Breast epithelium (tissue), 4 donors: ENCODE measurements at places on chromosomes 2 and 18.

DNA sequence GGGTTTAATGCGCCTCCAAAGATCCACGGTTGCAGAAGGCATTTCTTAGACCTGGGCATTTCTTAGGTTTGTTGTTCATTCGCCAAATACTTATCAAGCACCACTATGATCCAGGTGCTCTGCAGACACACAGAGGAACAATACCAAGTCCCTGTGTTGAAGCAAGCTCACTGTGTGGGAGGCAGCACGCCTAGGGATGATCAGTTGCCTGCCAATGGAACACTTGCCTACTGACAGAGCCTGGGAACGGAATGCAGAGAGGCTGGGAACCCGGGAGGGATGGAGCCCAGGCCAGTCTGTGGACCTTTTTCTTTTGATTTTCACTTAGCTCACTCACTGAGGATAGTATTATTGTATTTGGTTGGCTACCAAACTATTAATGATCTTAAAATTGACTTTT, 1.9 kb upstream of the GRP start:
- no peaks in the 10 kb centered on the region for H3K4me1 ChIP-seq
- H3K36me3 ChIP-seq = no peaks in the 10 kb centered on the region
- H3K4me3 ChIP-seq = no peak overlapping the region
- H3K27ac ChIP-seq = no peak overlapping the region

DNA sequence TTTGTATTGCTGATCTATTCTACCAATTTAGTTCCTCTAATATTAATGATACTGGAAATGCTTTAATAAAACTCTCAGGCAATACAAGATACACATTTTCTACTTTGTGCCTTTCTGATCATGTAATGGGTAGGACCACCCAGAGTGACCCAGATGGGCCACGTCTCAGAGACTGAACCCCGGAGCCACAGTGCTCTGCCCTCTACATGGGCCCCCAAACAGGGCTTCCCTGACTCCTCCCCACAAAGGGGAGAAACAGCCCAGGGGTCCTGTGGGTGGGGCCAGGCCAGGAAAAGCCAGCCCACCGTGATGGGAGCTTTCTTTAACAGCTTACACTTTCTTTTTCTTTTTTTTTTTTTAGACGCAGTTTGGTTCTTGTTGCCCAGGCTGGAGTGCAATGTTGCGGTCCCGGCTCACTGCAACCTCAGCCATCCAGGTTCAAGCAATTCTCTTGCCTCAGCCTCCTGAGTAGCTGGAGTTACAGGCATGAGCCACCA, 18.4 kb downstream of the HDAC4 start:
- no peak overlapping the region for H3K4me3 ChIP-seq
- H3K36me3 ChIP-seq = no peaks in the 10 kb centered on the region
- no peaks in the 10 kb centered on the region for H3K27me3 ChIP-seq
- no peaks in the 10 kb centered on the region for H3K4me1 ChIP-seq

- no peaks in the 10 kb centered on the region for H3K36me3 ChIP-seq
- H3K27me3 ChIP-seq = no peaks in the 10 kb centered on the region
- no peak overlapping the region for H3K4me3 ChIP-seq
- no peak for DNase-seq
- no peaks in the 10 kb centered on the region for H3K4me1 ChIP-seq
Observed at GRCh38 chr2:7954234-7954633, 727.6 kb upstream of the ID2 start.

- no peaks in the 10 kb centered on the region for H3K36me3 ChIP-seq
- no peaks in the 10 kb centered on the region for H3K4me1 ChIP-seq
- no peak overlapping the region for H3K27ac ChIP-seq
- peak; percentile 41 for DNase-seq
Observed at GRCh38 chr2:152925547-152926448, 207.4 kb downstream of the ARL6IP6 start.

GRCh38 chr2:126720638-126721037, 64.7 kb downstream of the GYPC start:
- H3K4me1 ChIP-seq = no peaks in the 10 kb centered on the region
- no peaks in the 10 kb centered on the region for H3K27me3 ChIP-seq
- no peaks in the 10 kb centered on the region for H3K36me3 ChIP-seq
- no peak overlapping the region for H3K27ac ChIP-seq
- DNase-seq = no peak

- H3K4me3 ChIP-seq = peak within 1 kb of the TSS; percentile 76
- no peak within 1 kb of the TSS for H3K27ac ChIP-seq
- H3K4me1 ChIP-seq = no peaks in the 10 kb centered on the region
- peaks cover 11% of the 10 kb centered on the region for H3K27me3 ChIP-seq
Observed at GRCh38 chr2:227163998-227164762, at the start of the genes COL4A3 and COL4A4. COL4A3 (plus strand) TSS chr2:227164624; CDS start chr2:227164727, 103 bp downstream. COL4A4 (minus strand) TSS chr2:227164205; CDS start chr2:227147483, 16,722 bp downstream.

DNA sequence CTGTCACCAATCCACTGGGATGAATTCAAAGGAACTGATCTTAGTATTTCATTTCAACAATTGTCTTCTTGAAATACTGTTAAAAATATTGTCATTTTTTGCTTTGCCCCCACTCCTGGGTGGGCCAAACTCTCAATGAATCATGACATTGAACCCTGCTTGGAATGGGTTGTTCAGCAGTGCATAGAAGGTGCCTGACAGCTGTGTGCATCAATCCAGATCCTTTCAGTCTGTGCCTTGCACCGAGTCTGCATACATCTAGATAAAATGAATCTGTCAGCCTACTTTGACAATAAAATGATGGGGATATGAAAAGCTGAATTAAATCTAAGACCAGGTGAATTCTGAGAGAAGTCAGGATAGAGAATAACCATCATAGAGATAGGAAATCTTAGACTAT, 706.6 kb downstream of the CBLN2 start:
- H3K4me3 ChIP-seq = no peak overlapping the region
- no peaks in the 10 kb centered on the region for H3K4me1 ChIP-seq
- peaks cover 3% of the 10 kb centered on the region for H3K36me3 ChIP-seq
- no peak for DNase-seq

- no peak overlapping the region for H3K4me3 ChIP-seq
- no peak for DNase-seq
- H3K36me3 ChIP-seq = no peaks in the 10 kb centered on the region
- H3K4me1 ChIP-seq = no peaks in the 10 kb centered on the region
- no peaks in the 10 kb centered on the region for H3K27me3 ChIP-seq
Observed at GRCh38 chr18:39455285-39455684, 1889.7 kb upstream of the CELF4 start.

- H3K4me3 ChIP-seq = no peak overlapping the region
- no peak for DNase-seq
- no peak overlapping the region for H3K27ac ChIP-seq
- no peaks in the 10 kb centered on the region for H3K27me3 ChIP-seq
- no peaks in the 10 kb centered on the region for H3K4me1 ChIP-seq
Observed at GRCh38 chr18:75727456-75727855, 300.0 kb upstream of the SMIM21 start.

DNA sequence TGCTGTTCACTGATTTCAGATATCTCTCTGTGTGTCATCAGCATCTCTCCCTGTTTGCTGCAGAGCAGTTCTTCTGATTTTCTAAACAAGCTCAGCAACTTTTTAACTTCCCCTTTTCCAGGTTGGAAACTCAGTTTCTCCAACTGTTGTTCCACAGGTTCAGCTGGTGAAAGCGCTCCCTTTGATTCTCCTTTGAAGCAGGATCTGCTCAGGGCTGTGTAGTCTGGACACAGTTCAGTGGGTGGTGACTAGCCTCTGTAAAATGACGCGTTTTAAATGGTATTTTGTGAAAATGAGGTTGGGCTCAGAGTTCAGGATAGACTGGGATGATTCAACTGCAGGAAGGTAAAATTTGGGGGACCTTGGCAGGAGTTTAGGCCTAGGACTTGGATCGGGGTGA, 106.3 kb downstream of the TRIM43 start:
- H3K36me3 ChIP-seq = no peaks in the 10 kb centered on the region
- no peak overlapping the region for H3K27ac ChIP-seq

DNA sequence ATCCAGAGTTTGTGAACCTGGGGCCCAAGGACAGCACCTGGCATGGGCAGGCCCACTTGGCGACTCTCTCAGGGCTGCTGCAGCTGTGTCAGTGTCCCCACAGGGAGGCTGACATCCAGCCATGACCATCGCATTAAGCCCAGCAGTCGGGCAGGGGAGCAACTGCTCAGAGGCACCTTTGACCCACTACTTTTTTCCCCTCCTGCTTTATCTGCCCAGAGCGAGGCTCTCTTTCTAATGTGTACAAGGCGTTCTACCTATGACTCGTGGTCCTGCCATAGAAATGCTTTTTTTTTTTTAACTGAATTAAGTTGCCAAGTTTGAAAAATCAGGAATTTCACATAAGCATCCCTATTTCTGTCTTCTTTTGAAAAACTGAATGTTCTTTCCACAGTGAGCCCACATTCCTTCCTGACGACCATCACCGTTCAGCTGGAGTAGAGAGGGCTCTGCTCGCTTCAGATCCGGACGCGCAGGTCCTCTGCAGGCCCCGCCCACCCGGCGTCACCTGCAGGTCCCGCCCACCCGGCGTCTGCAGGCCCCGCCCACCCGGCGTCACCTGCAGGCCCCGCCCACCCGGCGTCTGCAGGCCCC, 403 bp upstream of the CLUL1 start:
- H3K36me3 ChIP-seq = no peaks in the 10 kb centered on the region
- peak overlapping the region; percentile 48 for H3K27ac ChIP-seq
- DNase-seq = peak; percentile 71
- no peaks in the 10 kb centered on the region for H3K27me3 ChIP-seq
- H3K4me3 ChIP-seq = peak overlapping the region; percentile 61
- H3K4me1 ChIP-seq = no peaks in the 10 kb centered on the region

DNA sequence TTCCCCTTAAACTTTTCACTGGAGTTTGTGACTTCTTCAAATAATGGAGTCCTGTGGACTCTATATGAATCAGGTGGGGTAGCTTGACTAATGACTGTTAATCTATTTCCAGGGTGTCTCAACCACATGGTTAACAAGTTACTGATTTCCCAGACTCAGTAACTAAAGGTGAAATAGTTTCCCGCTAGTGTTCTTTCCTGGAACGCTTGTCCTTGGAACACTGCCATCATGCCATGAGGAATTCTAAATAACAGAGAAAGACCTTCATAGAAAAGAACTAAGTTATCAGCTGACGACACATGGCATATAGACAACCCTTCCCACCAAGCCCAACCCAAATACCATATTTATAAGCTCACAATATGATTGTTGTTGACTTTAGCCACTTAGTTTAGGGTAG, 1027.9 kb upstream of the FAM98A start:
- H3K36me3 ChIP-seq = no peaks in the 10 kb centered on the region
- H3K4me3 ChIP-seq = no peak overlapping the region
- no peaks in the 10 kb centered on the region for H3K27me3 ChIP-seq
- no peaks in the 10 kb centered on the region for H3K4me1 ChIP-seq
- no peak for DNase-seq

- H3K4me3 ChIP-seq = no peak overlapping the region
- H3K36me3 ChIP-seq = no peaks in the 10 kb centered on the region
- no peaks in the 10 kb centered on the region for H3K4me1 ChIP-seq
- DNase-seq = no peak
Observed at GRCh38 chr2:3500326-3500899, 18.9 kb downstream of the ADI1 start.

- no peak for DNase-seq
- no peaks in the 10 kb centered on the region for H3K36me3 ChIP-seq
- H3K4me1 ChIP-seq = no peaks in the 10 kb centered on the region
- H3K27ac ChIP-seq = no peak overlapping the region
- H3K27me3 ChIP-seq = no peaks in the 10 kb centered on the region
- no peak overlapping the region for H3K4me3 ChIP-seq
Observed at GRCh38 chr2:214035091-214035852, 375.6 kb upstream of the VWC2L start.

- no peaks in the 10 kb centered on the region for H3K4me1 ChIP-seq
- H3K4me3 ChIP-seq = no peak overlapping the region
- no peak for DNase-seq
- no peaks in the 10 kb centered on the region for H3K27me3 ChIP-seq
- no peak overlapping the region for H3K27ac ChIP-seq
Observed at GRCh38 chr2:6212491-6212890, 520.3 kb downstream of the SOX11 start.

GRCh38 chr2:126342457-126342856, 313.5 kb upstream of the GYPC start:
- H3K36me3 ChIP-seq = no peaks in the 10 kb centered on the region
- no peak overlapping the region for H3K27ac ChIP-seq
- no peak for DNase-seq

GRCh38 chr18:23487738-23488570, 15.4 kb upstream of the RMC1 start:
- H3K27ac ChIP-seq = no peak overlapping the region
- no peaks in the 10 kb centered on the region for H3K27me3 ChIP-seq
- no peak for DNase-seq
- no peaks in the 10 kb centered on the region for H3K36me3 ChIP-seq
- no peak overlapping the region for H3K4me3 ChIP-seq
- no peaks in the 10 kb centered on the region for H3K4me1 ChIP-seq

DNA sequence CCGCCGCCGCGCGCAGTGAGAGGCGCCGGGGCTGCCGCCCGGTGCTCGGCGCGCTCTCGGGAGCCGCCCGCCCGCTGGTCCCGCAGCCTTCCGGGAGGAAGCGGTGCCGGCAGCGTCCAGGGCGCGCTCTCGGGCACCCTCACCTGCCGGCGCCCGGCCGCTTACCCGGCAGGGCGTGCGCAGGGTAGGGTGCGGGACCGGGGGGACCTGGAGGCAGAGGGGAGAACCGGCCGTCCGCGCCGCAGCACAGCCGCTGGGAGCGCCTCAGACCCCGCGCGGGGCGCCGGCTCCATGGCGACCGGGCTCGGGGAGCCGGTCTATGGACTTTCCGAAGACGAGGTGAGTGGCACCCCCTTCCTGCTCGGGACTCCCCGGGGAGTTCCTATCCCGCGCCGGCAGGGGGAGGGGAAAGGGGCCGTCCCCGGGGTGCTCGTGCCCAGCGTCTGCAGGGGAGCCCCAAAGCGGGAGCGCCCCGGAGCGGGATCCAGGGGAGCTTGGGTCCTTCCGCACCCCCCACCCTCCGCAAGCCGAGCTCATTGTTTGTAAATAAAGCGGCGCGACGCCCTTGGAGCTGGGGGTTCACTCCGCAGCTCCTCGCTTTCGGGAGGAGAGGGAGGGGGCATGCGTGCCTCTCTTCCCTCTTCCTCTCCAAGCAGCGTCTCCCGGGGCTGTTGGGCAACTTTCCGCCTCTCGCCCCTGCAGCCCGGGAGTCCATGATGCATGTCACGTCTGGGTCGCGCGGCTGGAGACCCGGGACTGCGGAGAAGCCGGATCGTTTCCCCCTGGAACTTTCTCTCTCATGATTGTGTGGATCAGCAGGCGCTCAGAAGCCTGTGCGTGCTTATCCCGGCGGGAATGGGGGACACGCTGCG, 580 bp downstream of the NEDD4L start:
- H3K4me1 ChIP-seq = no peaks in the 10 kb centered on the region
- peak overlapping the region; percentile 91 for H3K27ac ChIP-seq
- peak; percentile 43 for DNase-seq

DNA sequence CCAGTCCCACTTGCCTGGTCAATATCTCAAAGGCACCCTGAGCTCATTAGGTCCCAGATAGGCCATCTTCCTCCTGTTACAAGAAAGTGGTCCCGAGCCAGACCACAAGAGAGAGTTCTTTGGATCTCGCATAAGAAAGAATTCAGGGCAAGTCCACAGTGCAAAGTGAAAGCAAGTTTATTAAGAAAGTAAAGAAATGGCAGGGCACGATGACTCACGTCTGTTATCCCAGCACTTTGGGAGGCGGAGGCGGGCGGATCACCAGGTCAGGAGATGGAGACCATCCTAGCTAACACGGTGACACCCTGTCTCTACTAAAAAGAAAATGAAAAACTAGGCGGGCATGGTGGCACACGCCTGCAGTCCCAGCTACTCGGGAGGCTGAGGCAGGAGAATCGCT, 10.8 kb upstream of the SMAD7 start:
- H3K36me3 ChIP-seq = no peaks in the 10 kb centered on the region
- H3K27me3 ChIP-seq = no peaks in the 10 kb centered on the region
- no peak overlapping the region for H3K4me3 ChIP-seq
- no peak overlapping the region for H3K27ac ChIP-seq
- DNase-seq = no peak
- H3K4me1 ChIP-seq = peaks cover under 1% of the 10 kb centered on the region
